Body of pancreas (tissue), 4 donors: ENCODE measurements at places on chromosomes 6 and 20. TPM values are rescaled to one million over a fixed set of nuclear protein-coding genes. Genes with fewer than 3 reads are reported as not detected.

KCNQ2 gene
- total RNA-seq, result 3.0 TPM

GRCh38 chr20:2826655-2827054 is 10.5 kb downstream of the TMEM239 start:
- no peaks in the 10 kb centered on the region for H3K4me1 ChIP-seq
- H3K36me3 ChIP-seq, result no peaks in the 10 kb centered on the region
- DNase-seq, result no peak
- no peaks in the 10 kb centered on the region for H3K27me3 ChIP-seq
- H3K27ac ChIP-seq, result no peak overlapping the region

DNA sequence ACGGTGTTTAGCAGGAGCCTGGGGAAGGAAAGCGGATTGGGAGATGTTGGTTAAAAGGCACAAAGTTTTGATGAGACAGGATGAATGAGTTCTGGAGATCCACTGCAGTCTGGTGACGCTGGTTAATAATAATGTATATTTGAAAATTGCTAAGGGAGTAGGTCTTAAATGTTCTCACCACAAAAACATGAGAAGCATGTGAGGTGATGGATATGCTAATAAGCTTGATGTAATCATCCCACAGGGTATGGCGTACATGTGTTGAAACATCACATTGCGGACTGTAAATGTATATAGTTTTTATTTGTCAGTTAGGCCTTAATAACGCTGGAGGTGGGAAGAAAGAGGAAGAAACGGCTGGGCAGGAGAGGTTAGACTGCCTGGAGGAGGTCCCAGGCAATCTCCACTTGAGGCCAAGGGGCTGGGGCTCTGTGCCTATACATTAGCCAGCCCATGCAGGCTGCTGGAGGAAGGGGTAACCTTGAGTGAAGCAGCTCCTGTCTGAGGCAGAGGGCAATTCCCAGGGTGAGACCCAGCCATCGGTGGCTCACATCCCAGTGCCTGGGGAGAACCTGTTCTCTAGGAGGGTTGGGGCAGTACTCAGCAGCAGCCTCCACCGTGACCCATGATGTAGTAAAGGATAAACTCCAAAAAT is 188.2 kb upstream of the QKI start:
- H3K27ac ChIP-seq, result no peak overlapping the region
- H3K4me1 ChIP-seq, result no peaks in the 10 kb centered on the region
- H3K4me3 ChIP-seq, result no peak overlapping the region
- H3K36me3 ChIP-seq, result no peaks in the 10 kb centered on the region
- DNase-seq, result no peak
- H3K27me3 ChIP-seq, result no peaks in the 10 kb centered on the region

DNA sequence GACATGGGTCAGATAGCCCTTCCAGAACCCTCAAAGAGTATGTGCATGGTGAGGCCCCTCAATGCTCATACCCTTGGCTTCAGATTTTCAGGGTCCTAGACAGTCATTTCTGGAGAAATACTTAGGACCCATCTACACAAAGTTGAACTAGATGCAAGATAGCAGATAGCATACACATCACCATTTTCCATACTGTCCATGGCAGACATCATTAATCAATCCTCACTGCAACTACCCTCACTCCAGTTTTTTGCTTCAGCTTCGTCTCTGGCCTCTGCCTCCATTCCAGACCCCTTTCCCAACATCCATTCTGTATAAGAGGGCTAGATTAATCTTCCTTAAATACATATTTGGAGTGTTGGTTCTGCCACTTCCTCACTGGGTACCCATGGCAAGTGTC is 95.5 kb upstream of the MYL9 start:
- H3K27me3 ChIP-seq, result no peaks in the 10 kb centered on the region
- H3K4me1 ChIP-seq, result no peaks in the 10 kb centered on the region
- no peak for DNase-seq

DNA sequence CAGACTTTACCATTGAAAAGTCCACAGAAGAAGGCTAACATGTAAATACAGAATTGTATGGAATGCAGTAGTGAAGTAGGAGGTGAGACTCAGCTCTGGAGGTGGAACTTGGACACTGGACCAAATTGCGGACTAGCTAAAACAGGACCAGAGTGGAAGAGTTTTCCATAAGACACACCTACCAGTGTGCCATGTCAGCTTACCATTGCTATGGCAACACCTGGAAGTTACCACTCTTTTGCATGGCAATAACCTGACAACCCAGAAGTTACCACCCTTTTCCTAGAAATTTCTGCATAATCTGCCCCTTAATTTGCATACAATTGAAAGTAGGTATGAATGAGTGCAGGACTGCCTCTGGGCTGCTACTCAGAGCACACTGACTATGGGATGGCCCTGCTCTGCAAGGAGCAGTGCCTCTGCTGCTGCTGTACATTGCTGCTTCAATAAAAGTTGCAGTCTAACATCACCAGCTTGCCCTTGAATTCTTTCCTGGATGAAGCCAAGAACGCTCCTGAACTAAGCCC is 569.6 kb upstream of the FLRT3 start:
- H3K4me3 ChIP-seq, result no peak overlapping the region
- H3K27me3 ChIP-seq, result no peaks in the 10 kb centered on the region
- no peak for DNase-seq
- no peak overlapping the region for H3K27ac ChIP-seq
- H3K36me3 ChIP-seq, result no peaks in the 10 kb centered on the region

DNA sequence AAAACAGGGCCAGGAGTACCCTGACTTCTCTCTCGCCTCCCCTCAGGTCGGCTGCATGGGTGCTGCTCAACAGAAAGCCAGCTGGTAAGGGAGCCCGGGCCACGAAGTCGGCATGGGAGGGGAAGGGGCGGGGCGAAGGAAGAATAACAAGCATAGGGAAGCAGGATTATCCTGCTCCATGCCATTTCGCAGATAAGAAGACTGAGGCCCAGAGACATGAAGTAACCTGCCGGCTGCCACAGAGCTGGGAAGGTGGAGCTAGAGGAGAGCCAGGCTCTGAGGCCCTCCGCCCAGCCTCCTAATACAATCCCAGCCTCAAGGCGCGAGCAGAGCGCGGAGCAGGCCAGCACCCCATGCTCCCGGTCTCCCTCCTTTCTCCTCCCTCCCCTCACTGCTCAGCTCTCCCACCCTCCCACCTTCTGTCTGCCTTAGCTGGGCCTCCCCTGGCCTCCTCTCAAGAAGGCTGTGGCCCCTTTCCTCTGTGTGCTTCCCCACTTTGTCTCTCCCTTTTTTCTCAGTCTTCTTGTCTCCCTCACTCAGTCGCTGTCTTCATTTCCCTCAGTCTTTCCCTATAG is 13.2 kb upstream of the HMGA1 start:
- no peaks in the 10 kb centered on the region for H3K27me3 ChIP-seq
- H3K27ac ChIP-seq, result peak overlapping the region; percentile 68
- peak; percentile 42 for DNase-seq
- H3K36me3 ChIP-seq, result no peaks in the 10 kb centered on the region
- H3K4me3 ChIP-seq, result no peak overlapping the region
- peaks cover 12% of the 10 kb centered on the region for H3K4me1 ChIP-seq

GRCh38 chr6:131394768-131395432 is 178.1 kb upstream of the ARG1 start:
- H3K27me3 ChIP-seq, result no peaks in the 10 kb centered on the region
- H3K4me1 ChIP-seq, result no peaks in the 10 kb centered on the region
- H3K27ac ChIP-seq, result peak overlapping the region; percentile 71

GRCh38 chr6:4017834-4018170 is 61.1 kb downstream of the FAM217A start:
- H3K27ac ChIP-seq, result peak overlapping the region; percentile 95
- peaks cover 42% of the 10 kb centered on the region for H3K4me1 ChIP-seq
- peak overlapping the region; percentile 55 for H3K4me3 ChIP-seq
- H3K36me3 ChIP-seq, result no peaks in the 10 kb centered on the region
- no peaks in the 10 kb centered on the region for H3K27me3 ChIP-seq

GSTA2 gene
- total RNA-seq, result 76.1 TPM

- H3K4me3 ChIP-seq, result no peak overlapping the region
- peak; percentile 7 for DNase-seq
- no peaks in the 10 kb centered on the region for H3K27me3 ChIP-seq
- peaks cover 10% of the 10 kb centered on the region for H3K36me3 ChIP-seq
These were observed 59.3 kb downstream of the SHPRH start for GRCh38 chr6:145904868-145905267.

FKBP5 gene
- 133 TPM for total RNA-seq

GRCh38 chr6:106027758-106028157 is 58.4 kb upstream of the PRDM1 start:
- H3K27me3 ChIP-seq, result no peaks in the 10 kb centered on the region
- H3K36me3 ChIP-seq, result no peaks in the 10 kb centered on the region
- H3K4me1 ChIP-seq, result no peaks in the 10 kb centered on the region

CYP24A1 gene
- total RNA-seq, result not detected

ANGPT4 gene
- total RNA-seq, result 0.66 TPM

DNA sequence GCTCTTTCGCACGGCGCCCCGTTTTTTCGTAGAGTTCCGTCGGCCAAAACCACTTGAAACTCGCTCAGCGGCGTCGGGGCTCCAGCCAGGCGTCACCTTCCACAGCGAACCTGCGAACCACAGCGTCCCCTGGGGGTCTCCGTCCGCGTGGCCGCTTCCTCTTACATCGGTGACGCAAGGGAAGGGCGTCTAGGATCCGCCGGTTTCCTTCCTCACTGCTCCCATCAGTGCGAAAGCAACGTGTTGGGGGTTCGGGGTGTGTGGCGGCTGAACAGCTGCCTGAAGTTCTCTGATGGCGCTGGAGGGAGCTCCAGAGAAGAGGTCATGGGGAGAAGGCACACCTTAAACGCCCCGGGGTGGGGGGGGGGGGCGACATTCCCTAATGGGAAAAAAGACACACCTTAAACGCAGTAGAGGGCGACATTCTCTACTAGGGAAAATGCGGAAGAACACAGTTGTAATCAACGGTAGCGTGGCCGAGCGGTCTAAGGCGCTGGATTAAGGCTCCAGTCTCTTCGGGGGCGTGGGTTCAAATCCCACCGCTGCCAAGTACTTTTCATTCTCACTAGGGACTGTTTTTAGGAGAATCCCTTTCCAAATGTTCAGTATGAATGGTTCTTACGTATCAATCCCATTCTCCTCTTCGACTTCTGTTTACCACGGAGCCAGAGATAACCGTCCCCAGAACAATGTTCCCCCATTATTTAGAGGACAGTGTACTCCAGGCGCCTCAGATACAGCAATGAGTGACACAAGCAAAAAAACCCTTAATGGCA is 16.4 kb downstream of the ZNF311 start:
- DNase-seq, result peak; percentile 43
- no peaks in the 10 kb centered on the region for H3K27me3 ChIP-seq
- H3K4me3 ChIP-seq, result no peak overlapping the region

TMEM244 gene
- not detected for total RNA-seq

WASF1 gene
- 8.9 TPM for total RNA-seq

DNA sequence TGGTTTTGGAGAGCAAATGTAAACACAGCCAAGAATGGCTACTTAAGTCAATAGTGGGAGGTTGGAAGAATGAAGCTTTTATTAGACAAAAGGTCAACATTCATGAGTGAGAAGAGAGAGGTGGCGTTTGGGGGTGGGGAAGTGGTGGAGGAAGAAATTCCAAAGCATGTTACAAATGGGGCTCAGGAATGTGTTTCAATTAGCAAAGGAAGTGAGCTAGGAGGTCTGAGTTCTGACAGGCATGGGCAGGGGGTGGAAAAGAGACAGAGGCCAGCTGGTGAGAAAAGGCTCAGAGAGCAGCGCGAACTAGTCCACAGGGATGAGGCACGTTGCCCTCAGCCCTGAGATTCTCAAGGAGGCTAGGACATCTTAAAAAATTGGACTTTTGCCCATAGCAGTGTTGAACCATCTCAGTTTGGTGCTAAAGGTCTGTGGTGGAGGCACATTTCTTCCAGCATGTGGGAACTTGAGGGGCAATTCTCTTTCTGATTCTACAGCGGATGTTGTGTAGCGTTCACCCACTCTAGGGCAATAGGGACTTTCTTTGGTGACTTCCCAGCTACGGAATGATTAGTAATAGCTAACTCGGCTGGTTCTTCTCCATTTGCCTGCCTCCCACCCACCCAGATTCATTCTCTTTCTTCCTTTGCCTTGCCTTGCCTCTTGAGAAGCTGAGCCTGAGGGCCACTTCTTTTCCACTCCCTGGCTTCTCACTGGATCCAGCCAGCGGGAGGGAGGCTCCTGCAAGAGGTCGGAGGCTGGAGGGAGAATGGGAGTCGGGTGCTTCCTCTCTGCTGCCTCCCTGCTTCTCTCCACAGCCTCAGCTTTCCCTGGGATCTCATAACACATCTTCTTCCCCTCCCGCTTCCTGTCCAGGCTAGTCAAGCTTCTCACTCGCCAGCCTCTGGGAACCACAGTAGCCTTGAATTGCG is 45.1 kb upstream of the NEDD9 start:
- DNase-seq, result peak; percentile 25
- H3K4me1 ChIP-seq, result peaks cover 35% of the 10 kb centered on the region
- no peaks in the 10 kb centered on the region for H3K27me3 ChIP-seq
- H3K36me3 ChIP-seq, result no peaks in the 10 kb centered on the region
- no peak overlapping the region for H3K4me3 ChIP-seq

DNA sequence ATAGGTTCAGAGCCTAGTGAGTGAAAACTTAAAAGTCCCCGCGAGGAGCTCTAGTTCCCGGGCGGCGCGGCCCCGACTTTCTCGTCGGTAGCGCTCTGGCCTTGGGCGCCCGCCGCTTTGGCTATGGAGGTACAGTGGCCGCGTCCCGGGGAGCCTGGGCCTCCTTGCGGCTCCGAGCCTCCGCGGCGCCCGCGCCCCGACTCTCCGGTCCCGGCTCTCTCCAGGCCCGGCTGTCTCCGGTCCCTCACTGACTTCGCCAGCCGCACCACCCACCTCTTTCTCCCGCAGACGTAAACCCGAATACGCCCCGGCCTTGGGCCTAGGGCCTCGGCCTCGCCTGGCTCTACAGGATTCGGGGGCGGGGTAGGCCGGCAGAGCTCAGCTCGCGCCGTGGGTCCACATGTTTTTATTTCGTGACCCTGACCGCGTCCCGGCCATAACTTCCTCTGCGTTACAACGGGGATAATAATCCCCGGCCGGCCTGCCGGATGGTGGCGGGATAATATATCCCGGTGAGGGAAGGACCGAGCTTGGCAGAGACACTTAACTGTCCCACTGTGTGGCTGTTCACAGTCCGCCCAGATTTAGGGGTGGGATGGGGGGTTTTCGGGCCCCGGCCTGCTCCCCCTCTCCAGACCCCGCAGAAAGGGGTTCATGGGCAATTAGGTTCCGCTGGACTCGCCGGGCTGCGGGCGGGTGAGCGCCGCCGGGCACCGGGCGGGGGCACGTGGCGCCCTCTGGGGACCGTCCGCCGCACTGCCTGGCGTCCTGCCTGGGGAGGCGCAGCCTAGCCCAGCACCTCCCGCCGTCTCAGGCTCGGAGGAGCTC is 10.0 kb upstream of the TBX18 start:
- DNase-seq, result peak; percentile 45
- H3K36me3 ChIP-seq, result no peaks in the 10 kb centered on the region
- H3K4me3 ChIP-seq, result no peak overlapping the region
- no peak overlapping the region for H3K27ac ChIP-seq
- H3K4me1 ChIP-seq, result peaks cover 20% of the 10 kb centered on the region

PIM1 gene
- total RNA-seq, result 7.3 TPM

GRCh38 chr6:151136141-151136755 is 103.5 kb upstream of the AKAP12 start:
- no peaks in the 10 kb centered on the region for H3K27me3 ChIP-seq
- no peak overlapping the region for H3K4me3 ChIP-seq
- peak; percentile 33 for DNase-seq
- H3K36me3 ChIP-seq, result no peaks in the 10 kb centered on the region

GRCh38 chr6:81401970-81402690 is 350.4 kb downstream of the TENT5A start:
- no peak overlapping the region for H3K4me3 ChIP-seq
- no peaks in the 10 kb centered on the region for H3K4me1 ChIP-seq
- no peaks in the 10 kb centered on the region for H3K36me3 ChIP-seq
- DNase-seq, result no peak
- no peak overlapping the region for H3K27ac ChIP-seq

GRCh38 chr20:38306379-38306778 is 2.4 kb downstream of the BPI start:
- H3K4me3 ChIP-seq, result no peak overlapping the region
- no peak for DNase-seq
- H3K27me3 ChIP-seq, result peaks cover 3% of the 10 kb centered on the region
- no peaks in the 10 kb centered on the region for H3K4me1 ChIP-seq
- no peaks in the 10 kb centered on the region for H3K36me3 ChIP-seq
